Heart left ventricle (tissue), 16 donors: ENCODE measurements at places on chromosomes 1 and 21. TPM values are rescaled to one million over a fixed set of nuclear protein-coding genes. Genes with fewer than 3 reads are reported as not detected.

Gene KLF17
- total RNA-seq: not detected

Gene AMY1B
- not detected for total RNA-seq

Gene FOXO6
- 4.8 TPM for total RNA-seq

Gene FCMR
- 4.3 TPM for total RNA-seq

Gene SYCP1
- not detected for total RNA-seq
